ENCODE measurements at places on chromosomes 7 and 10. TPM values are rescaled to one million over a fixed set of nuclear protein-coding genes. Genes with fewer than 3 reads are reported as not detected.

Gene DGKI
- total RNA-seq = 1.5 TPM

Gene ZNF800
- total RNA-seq = 32.5 TPM

Gene PDE1C
- 10.3 TPM for total RNA-seq

Gene DKK1
- 9.2 TPM for total RNA-seq

Gene HABP2
- total RNA-seq = 1.3 TPM

Gene TEX47
- total RNA-seq = not detected

Gene TSPAN33
- total RNA-seq = 7.3 TPM

Gene FAM237B
- total RNA-seq = not detected

Gene COL13A1
- 6.7 TPM for total RNA-seq

Gene CFTR
- 19.5 TPM for total RNA-seq

Gene CEP55
- total RNA-seq = 3.5 TPM

Gene ZCWPW1
- 7.2 TPM for total RNA-seq

Gene PRKRIP1
- 29.2 TPM for total RNA-seq

Gene DNAH11
- 12.8 TPM for total RNA-seq

Gene SLC13A1
- total RNA-seq = not detected

Gene IFIT2
- total RNA-seq = 12.1 TPM
